ENCODE measurements at places on chromosomes 4 and X.

DNA sequence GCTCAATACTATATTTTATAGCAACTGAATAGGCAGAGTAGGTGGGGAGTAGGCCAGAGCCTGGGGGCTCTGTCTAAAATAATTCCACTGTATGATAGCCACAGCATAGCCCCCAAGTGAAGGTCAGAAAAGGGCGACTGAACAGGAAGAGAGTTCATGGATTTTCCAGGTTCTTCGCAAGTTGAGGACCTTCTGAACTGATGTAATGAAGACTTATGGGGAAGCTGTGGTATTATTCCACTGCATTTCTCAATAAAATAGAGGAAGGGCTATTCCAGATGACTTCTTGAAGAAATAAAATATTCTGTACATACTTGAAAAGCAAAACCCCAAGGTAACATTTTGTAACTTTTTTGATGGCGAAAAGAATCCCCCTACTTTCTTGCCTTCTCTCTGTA is 231.4 kb upstream of the GPC4 start:
- DNase-seq = no peak

DNA sequence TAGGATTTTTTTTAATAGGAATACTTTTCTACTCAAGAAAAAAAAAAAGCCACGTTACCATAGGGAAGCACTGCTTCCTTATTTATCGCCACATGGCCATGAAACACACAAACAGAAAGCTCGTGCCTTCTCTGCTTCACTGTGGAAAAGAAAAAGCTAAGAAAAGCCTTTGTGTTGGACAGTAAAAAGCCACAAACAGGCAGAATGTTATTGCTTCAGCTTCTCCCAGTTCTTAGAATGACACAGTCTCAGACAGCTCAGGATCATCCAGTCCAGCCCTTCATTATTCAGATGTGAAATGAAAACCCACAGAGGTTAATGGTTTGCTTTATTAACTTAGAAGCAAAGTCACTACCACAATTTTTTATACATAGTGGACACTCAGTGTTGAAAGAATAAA is 181.6 kb upstream of the NOCT start:
- DNase-seq = no peak

GRCh38 chr4:26074712-26075430 is 160.9 kb downstream of the SMIM20 start:
- peak; percentile 37 for DNase-seq

DNA sequence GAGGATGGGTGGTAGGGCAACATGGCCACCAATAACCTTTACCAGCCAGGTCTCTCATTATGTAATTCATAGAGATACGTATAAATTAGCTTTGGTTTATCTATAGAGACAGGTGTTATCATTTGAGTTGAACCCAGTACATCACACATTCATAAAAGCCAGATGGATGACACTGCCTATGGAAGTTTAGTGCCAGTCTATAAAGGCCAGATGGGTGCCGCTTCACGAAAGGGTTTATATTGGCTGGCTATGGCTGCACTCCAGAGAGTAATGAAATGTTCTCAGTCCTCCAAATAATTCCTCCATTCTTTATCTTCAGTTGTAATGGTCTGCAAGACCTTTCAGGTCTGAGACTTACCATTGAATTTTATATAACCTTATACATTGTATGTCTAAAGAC is 331.9 kb upstream of the NR3C2 start:
- no peak for DNase-seq

DNA sequence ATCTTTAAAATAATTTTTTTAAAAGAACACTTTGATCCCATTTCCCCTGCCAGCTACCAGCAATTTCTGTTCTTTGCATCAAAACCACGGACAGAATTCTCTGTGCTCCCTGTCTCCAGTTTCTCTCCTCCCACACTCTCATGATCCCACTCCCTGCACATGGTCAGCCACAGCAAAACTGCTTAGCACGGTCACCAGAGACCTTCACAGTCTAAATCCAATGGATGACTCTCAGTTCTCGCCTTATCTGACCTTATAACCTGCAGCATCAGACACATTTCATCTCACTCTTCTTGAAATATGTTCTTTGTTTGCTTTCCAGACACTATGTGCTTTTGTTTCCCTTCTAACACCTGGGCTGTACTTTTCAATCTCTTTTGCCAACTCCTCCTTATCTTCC is 131.5 kb downstream of the NR3C2 start:
- DNase-seq = no peak

- no peak for DNase-seq
Observed at GRCh38 chr4:69124941-69125340, 28.7 kb downstream of the UGT2B7 start.

GRCh38 chrX:69289046-69289792 is 124.0 kb upstream of the PJA1 start:
- DNase-seq = no peak

GRCh38 chr4:3531318-3531878 is 824 bp downstream of the LRPAP1 start:
- no peak for DNase-seq

DNA sequence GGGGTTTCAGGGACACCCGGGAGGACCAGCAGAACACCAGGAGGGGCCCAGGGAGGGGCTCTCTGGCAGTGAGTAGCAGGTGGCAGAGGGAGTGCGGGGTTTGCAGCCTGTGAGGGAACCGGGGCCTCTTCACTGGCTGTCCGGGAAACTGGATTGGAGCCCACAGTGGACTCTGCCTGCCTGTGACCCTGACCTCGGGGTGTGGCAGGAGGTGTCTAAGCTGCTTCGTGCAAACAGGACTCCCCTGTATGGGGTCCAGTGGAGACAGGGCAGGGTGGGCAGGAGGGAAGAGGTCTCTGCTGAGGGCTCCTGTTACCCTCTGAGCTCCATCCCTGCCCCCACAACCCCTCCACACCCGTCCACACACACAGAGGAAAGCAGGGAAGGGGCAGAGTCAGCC is 50.1 kb downstream of the FAM53A start:
- no peak for DNase-seq

- no peak for DNase-seq
Observed at GRCh38 chrX:68847172-68847571, 18.4 kb downstream of the EFNB1 start.

DNA sequence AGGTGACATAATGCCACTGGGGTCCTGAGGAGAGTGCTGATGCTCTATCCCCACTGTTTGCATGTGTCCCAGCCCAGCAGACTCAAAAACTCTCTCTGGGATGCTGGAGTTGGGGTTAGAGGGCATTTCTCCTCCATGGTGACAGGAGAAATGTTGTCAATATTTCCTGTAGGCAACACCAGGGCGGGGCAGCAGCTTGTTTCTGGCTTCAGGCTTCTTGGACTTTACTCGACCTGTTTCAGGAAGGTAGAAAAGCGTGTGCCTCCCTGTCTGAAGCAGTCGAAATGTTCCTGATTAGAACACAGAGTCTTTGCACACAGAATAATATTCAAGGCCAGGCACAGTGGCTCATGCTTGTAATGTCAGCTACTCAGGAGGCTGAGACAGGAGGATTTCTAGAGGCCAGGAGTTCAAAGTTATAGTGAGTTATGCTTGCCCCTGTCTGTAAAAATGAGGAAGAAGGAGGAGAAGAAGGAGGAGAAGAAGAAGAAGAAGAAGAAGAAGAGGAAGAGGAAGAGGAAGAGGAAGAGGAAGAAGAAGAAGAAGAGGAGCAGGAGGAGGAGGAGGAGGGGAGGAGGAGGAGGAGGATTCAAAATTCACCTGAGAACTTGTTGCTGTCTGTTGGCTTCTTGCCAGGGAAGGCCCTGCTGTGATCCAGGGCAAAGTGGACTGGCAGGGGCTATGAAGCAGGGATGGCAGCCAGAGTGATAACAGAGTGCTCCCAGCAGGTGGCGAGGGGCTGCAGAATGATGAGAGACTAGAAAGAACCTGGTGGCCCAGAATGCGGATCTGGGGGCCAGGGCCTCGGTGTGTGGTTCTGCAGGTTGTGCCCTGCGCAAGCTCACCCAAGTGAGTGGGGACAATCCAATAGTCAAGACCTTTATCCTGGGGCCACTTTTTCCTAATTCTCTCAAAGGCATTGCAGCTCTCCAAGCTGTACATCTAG is 82.9 kb downstream of the RTL5 start:
- no peak for DNase-seq

DNA sequence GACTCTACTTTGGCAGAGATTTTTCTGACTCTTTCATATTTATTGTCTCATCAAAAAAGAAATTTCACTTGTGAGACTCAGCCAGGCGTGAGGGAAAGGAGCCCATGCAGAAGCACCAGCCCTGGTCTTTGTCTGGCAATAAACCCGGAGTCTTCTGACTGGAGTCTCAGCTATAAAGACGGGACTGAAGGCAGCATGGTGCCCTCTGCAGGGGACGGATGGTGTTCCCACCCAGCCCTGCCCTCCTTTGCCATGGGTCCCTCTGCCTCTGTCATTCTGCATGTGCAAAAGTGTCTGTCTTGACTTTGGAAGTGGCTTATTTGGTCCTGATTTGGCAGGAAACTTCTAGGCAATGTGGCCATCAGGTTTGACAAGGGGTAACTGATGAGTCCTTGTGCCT is 14.2 kb downstream of the ZNF185 start:
- DNase-seq = no peak

GRCh38 chr4:139312552-139313332 is 10.5 kb upstream of the NDUFC1 start:
- DNase-seq = no peak

DNA sequence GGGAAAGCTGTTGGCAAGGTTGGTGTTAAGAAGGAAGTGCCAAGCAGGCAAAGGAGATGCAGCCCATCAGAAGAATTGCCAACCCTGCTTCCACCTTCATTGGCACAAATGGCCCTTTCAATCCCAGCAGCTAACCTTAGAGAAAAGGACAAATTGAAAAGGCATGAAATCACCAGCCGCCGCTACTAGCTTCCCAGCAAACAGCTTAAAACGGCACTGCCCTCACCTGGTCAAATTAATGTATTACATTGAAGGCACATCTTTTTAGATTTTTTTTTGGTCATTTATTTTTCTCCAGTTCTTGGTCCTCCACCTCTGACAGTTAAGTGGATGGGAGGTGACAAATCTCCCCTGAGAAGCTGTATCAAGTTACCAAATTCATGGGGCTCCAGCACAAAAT is 51.0 kb upstream of the NHSL2 start:
- no peak for DNase-seq

- no peak for DNase-seq
Observed at GRCh38 chr4:10101671-10102473, 14.7 kb downstream of the WDR1 start.

- DNase-seq = no peak
Observed at GRCh38 chr4:76341063-76341462, 34.5 kb downstream of the STBD1 start.

- no peak for DNase-seq
Observed at GRCh38 chr4:69991016-69991415, 4.8 kb upstream of the STATH start.
